Stimulated activated CD4-positive, alpha-beta T cell treated with anti-CD3 and anti-CD28 coated beads, TNF-alpha, amount 100 ng/mL, for 24 hours (primary cell): ENCODE measurements at places on chromosomes 2 and 18.

DNA sequence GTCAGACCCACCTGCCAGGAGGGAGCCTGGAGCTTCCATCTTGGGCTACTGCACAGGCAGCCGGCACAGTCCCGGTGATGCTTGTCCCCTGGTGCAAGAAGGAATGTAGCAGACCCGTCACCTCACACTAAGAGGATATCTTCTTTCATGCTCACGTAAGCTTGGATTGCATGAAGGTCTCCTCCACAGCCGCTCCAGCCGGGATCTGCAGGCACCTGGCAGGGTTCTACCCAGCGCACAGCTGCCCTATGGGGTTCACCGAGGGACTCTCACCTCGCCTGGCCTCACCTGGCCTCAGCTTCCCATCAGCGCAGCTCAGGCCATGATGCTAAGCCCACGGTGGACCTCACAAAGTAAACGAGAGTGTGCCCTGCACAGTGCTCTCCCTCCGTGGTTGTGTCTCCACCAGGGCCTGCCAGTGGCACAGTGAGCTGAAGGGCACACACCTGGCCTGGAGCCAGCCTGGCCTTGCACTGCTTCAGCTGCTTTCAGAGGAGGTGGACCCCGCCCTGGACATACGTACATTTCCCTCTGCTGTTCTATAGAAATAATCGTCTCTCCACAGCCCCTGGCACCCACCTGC, 239.1 kb downstream of the SEPTIN10 start:
- no peak for DNase-seq

DNA sequence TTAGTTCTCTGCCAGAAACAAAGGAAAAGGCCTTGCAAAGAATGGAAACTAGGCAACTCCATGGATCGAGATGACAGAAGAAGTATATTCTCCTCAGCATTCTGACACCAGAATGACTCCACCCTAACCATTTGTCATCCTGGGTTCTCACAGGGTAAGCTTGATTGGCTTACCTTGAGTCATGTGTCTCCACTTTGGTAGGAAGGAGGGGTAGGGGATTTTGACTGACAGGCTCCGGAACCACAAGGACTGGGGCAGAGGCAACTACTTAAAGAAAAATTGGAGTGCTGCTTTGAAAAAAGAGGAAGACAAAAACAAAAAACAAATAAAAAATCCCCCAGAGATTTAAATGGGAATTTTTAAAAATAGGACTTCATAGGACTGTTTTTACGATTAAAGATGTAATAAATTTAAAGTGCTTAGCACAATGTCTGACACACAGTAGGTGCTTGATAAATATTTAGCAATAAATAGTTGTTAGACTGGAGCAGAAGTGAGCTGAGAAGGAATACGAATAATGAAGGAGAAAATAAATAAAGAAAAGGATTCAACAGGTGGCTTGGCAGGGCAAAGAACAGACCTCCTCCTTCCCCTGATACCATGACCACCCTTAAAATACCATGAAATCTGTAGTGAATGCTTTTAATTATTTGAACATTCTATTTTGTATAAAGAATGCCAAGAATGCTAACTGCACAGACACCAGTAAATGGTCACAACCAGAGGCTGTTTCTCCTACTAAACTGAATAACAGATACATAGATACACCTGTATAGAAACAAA, 230.2 kb downstream of the CDCA7 start:
- DNase-seq = no peak

DNA sequence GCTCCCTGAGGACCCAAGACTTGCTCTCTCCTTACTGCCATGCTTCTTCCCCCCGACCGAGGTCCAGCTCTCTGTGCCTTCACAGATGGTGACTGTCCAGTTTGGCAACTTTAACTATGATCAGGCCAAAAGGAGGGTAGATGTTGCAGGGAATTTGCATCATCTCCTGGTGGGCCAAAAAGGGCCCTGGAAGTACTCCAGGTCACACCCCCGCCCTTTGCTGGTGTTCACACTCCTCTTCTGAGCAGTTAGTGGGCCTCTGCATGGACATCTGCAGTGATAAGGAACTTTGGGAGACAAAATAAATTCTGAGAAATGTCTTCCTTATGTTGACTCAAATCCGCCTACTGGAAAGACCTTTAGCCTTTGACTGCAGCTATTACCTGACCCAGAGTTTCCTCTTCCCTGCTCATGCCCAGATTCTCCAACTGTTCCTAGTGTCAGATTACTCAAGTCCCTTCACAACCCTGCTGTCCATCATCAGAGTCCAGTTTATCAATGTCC, 234.4 kb downstream of the LOXHD1 start:
- no peak for DNase-seq

GRCh38 chr2:238894226-238894949, 46.5 kb downstream of the TWIST2 start:
- DNase-seq = no peak

GRCh38 chr2:209525834-209526281, 102.0 kb downstream of the MAP2 start:
- DNase-seq = no peak

DNA sequence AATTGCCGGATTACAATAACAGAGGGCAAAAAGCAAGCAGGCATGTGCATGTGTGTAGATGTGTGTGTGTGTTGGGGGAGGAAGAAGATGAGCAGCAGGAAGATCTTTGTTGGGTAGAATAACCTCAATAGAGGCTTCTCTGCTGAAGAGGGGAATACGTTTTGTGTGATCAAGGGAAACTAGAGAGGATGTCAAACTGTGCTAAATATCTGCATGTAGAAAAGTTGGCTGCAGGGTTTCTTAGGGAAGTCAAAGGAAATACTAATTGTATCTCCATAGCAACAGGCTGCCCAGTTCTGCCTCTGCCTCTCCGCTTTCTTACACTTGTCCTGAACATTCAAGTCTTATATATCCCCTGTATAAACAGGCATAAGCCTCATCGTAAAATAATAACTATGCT, 190.1 kb upstream of the RND3 start:
- DNase-seq = no peak

- no peak for DNase-seq
These were observed 32.7 kb downstream of the COX7A2L start for GRCh38 chr2:42328148-42328833.

DNA sequence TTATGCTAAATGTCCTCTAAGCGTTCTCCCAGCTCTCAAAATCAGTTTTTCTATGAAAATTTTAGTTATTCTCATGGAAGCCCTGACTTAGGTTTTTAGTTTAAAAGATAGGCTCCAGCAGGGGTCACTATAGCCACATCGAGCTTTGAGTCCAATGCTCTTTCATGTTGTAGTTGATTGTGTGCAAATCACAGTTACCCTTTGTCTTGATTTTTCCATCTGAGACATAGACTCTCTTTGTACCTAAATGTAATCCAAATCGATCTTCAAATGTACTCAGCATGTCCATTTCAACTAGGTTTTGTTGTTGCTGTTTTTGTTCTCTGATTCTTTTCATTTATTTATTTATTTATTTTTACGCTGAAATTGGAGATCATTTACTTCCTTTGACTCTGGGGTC, 26.4 kb upstream of the MSTN start:
- peak; percentile 4 for DNase-seq

- DNase-seq = no peak
These were observed 129.8 kb upstream of the RAB6C start for GRCh38 chr2:129849559-129850160.

GRCh38 chr2:141151611-141152286, 979.1 kb downstream of the LRP1B start:
- no peak for DNase-seq

- DNase-seq = no peak
These were observed 6.3 kb downstream of the RAX start for GRCh38 chr18:59266886-59267502.

DNA sequence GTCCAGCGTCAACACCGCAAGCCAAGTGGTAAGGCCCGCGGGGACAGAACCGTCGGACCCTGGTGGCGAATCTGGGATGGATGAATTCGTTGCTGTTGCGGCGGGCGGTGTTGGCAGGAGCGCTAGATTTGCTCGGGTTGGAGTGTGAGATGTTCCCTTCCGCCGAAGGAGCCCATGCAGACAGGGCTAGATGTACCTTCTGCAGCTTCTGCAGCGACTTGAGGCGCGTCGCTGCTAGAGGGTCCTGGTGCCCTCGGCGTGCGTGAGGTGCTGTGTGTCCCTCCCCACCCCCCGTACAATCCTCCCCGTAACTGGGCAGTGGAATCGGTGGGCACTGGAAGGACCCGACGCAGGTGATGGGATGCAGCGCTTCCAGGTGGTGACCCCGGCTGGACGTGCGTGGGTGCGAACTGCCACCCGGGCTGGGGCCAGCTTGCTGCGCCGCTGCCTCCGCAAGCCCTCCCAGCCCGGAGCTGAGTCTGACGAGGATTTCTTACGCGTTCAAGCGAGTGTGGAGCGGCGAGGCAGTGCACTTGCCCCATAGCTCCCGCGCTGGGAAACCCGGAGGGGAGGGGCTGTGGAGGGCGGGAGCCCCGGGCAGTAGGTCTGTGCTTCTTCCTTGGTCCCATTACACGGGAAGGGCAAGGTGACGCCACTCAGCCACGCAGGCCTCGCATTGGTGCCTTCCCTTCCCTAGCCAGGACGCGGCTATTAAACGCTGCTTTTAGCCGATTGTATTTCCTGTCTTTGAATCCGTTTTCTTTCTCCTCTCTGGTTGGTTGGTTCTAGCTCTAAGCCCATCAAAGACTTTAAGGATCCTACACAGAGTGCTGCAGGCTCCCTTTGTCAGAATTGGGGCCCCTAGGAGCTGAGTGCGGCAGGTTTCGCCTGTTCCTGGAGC, 34.2 kb downstream of the CHRNA1 start:
- DNase-seq = peak; percentile 66

- DNase-seq = no peak
These were observed 48.7 kb downstream of the ST3GAL5 start for GRCh38 chr2:85840091-85840490.

DNA sequence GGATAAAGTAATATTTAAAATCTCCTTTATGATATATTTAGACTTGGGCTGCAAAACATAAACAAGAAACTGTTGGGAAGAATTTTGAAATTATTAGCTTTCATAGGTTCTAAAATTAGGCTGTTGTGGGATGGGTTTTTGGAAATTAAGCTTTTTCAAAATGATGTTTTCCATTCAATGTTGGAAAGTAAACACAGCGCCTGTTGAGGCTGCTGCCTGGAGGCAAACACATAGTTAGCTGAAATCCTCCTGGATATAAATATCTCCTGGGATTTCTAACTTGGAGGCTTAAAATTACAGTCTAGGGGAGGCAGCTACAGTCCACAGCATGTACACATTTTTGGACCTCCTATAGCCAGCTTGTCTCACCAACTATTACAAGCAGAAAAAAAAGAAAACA, 197.3 kb downstream of the DCC start:
- DNase-seq = no peak

- DNase-seq = no peak
These were observed 755 bp downstream of the NEUROD1 start for GRCh38 chr2:181679544-181679979.

- no peak for DNase-seq
These were observed 11.9 kb downstream of the IL18R1 start for GRCh38 chr2:102367331-102367971.

GRCh38 chr2:23208339-23208738, 176.6 kb upstream of the KLHL29 start:
- DNase-seq = no peak

DNA sequence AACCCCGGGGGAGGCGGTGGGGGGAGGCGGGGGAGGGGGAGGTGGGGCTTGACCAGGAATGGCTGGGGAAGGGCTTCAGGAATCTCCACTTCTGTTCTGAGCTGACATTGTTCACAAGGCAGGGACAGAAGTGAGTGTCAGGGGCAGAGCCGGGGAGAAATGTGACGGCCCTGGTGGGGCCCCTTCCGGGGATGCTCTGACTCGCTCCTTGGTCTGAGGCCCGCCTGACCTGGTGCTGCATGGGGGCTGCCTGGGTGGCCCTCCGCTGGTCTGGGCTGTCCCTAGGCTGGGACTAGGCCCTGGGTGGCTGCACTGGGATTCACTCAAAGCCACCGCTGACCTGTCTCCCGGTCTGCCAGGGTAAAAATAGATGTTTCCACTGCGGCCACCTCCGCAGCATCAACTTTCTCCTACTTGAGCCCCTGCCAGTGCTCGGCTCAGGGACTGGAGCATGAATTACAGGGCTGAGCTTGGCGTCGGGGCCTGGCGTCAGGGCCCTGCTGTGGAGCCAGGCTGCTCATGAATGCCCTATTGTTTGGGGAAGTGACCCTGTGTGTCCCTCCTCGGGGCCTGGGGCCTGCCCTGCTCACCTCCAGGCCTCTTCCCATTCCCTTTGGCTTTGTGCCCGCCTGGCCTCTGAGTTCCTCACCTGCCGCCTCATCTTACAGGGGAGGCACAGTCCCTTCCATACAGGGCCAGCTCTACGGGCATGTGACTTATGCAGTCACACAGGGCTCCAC, 247.5 kb downstream of the DYSF start:
- no peak for DNase-seq

- no peak for DNase-seq
These were observed 22.8 kb downstream of the ICA1L start for GRCh38 chr2:202848813-202849212.

- no peak for DNase-seq
These were observed 194.8 kb upstream of the NABP1 start for GRCh38 chr2:191483117-191483516.

- DNase-seq = no peak
These were observed 180.3 kb downstream of the TFCP2L1 start for GRCh38 chr2:121104721-121105141.

GRCh38 chr2:195531754-195532153, 125.3 kb upstream of the SLC39A10 start:
- no peak for DNase-seq

DNA sequence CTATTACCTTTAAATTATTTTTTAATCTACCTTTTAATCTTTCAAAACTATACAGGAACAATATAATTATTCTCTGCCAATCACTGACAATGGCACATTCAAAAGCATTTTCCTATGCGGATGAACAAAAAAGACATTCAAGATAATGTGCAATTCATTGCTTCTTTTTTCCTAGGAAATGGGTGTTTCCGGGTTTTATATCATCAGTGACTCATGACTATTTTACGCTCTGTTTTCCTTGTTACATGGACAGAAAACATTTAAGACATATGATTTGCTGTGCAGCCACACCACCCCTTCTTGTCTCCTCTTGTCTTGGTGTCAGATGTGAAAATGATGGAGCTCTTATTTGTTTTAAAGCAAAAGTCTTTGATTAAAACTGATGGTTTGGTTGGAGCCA, 184.7 kb upstream of the LINC00305 start:
- DNase-seq = no peak
